ENCODE measurements at places on chromosomes 6 and 20.

DNA sequence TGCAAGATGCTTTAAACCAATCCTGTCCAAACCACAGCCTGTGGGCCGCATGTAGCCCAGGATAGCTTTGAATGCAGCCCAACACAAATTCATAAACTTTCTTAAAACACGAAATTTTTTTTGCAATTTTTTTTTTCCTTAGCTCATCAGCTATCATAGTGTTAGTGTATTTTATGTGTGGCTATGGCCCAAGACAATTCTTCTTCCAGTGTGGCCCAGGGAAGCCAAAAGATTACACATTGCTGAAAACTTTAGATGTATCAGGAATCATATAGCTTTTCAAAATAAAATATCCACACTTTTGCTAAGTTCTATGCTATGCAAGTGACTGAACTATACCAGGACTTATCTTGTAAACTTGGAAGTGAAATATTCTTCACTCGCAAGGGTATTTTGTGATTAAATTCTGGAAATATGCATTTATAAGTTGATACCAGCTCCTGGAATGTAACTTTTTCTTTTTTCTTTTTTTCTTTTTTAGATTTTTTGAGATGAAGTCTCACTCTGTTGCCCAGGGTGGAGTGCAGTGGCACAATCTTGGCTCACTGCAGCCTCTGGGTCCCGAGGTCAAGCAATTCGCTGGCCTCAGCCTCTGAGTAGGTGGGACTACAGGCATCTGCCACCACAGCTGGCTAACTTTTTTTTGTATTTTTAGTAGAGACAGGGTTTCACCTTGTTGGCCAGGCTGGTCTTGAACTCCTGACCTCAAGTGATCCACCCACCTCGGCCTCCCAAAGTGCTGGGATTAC lies 49.8 kb downstream of the MTHFD1L start:
- DNase-seq: no peak

DNA sequence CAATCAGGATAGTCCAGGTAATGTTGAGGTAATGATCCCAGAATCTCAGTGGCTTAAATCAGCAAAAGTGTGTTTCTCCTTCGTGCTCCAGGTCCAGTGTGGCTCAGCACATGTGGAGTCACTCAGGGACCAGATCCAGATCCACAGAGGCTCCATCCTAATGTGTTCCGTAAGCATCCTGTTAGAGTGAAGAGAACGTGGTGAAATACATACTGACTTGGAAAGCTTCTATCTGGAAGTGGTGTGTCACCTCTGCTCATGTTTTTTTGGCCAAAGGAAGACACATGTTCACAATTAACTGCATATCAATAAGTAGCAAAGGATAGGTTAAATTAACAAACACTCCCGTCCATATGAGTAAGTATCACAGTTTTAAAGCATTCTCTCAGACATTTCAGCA lies 26.8 kb upstream of the PREP start:
- no peak for DNase-seq

- peak; percentile 50 for DNase-seq
Observed at GRCh38 chr6:26327450-26328264, 37.3 kb upstream of the BTN3A2 start.

GRCh38 chr20:19692685-19693119 lies 65.4 kb upstream of the RIN2 start:
- no peak for DNase-seq

DNA sequence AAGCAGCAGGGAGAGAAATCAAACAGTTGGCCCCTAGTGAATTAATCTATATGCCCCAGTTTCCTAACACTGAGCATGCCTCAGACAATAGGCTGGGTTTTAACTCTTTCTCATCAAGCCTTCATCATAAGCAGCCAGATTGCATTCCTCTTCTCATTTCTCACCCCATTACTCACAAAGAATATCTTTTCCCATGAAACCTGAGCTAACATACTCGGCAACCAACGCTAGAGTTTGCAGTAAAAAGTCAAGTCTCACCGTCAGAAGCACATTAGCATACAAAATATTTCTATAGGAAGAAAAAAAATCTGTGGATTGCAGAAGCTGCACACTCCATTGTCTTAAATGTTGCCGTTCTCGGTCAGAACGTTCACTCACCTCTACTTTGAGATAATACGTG lies 429.9 kb upstream of the ARID1B start:
- no peak for DNase-seq

GRCh38 chr6:2102316-2102883 lies 143.0 kb downstream of the GMDS start:
- DNase-seq: no peak

GRCh38 chr6:31821301-31822035 lies 6.1 kb upstream of the HSPA1B start:
- peak; percentile 57 for DNase-seq

DNA sequence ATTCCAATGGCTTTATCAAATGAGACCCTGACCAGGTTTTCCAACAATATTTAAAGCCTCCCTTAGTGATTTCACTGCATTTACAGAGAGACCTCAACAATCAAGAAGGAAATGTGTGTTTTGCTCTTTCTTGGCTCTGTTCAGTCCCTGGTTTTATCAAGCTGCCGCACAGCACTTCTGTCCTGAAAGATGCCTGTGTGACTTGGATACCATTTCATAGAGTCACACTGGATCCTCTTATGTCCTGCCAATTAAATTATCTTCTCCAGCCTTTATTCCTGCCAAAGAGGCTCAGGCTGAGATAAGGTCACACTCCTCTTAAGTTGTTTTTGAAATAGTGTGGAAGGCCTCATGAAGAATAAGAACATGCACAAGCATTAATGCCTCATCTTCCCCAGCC lies 197.0 kb upstream of the RNF217 start:
- no peak for DNase-seq

- no peak for DNase-seq
Observed at GRCh38 chr6:11822346-11822745, 43.7 kb upstream of the ADTRP start.

DNA sequence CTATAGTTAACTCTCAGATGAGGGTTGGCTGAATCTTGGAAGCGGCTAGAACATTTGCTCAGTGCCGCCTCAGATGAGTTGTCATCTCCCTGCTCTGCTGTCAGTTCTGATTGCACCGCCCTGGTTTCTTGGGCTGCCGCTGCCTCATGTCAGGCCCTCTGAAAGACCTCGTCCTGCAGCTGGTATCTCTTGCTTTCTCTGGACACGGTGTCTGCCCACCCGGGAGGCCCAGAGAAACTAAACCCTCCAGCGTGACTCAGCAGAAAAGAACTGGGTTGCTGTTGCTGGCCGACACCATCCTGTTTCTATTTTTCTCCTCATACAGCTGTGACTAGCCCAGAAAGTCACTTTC lies 355.4 kb downstream of the CD83 start:
- DNase-seq: no peak

DNA sequence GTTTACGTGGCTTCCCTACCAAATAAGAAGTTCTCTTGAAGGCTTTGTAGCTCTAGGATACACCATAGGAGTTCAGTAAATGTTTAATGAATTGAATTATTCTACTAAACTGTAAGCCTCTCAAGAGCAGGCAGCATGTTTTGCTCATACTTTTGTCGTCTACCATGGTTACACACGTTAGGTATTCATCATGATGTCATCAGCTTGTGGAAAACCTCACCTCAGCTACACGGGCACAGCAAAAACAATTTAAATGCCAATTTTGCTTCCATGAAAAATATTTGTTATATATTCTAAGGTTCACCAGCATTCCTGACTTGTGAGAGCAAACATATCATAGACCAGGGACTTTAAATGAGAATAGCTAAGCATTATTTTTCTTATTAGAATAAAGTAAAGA lies 16.7 kb downstream of the NCOA5 start:
- no peak for DNase-seq

GRCh38 chr20:43571310-43571709 lies 12.5 kb downstream of the SGK2 start:
- no peak for DNase-seq

DNA sequence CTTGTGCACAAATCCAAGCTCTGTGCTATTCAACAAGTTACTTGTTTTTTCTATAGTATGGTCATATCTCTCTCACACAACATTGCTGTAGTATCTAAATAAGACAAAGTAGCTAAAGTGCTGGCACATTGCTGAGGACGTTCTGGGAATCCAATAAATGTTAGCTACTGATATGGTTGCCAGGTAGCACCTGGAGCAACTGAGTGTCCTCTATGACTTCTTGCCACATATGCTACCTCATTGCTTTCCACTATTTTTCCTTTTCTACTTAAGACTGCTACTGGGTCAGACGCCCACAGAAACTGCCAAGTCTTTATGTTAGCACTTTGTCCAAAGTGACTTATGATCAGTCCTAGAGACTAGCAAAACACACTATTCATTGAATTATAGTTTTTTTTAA lies 85.3 kb downstream of the SYCP2 start:
- DNase-seq: no peak

DNA sequence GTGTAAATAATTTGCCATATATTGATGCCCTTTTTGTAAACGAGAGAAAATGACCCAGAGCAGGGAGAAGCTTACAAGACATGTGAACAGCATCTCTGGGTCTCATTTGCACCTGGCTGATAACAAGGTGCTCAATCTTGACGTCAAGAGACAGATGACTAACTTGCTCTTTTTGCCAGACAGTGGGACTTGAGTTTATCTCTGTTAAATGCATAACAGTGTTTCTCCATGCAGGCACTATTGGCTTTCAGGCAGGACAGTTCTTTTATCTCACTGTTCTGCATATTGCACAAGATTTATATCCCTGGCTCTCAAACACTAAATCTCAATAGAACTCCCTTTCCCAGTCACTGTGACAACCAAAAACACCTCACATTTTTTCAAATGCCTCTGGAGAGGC lies 56.4 kb downstream of the RFX6 start:
- no peak for DNase-seq

- DNase-seq: no peak
Observed at GRCh38 chr6:123333000-123333756, 303.6 kb downstream of the TRDN start.

- no peak for DNase-seq
Observed at GRCh38 chr6:155120034-155120433, 124.9 kb downstream of the TIAM2 start.

- DNase-seq: no peak
Observed at GRCh38 chr6:86440608-86441007, 496.7 kb upstream of the HTR1E start.

GRCh38 chr20:17873410-17874270 lies 95.0 kb downstream of the SNX5 start:
- DNase-seq: no peak

All from activated CD4-positive, alpha-beta T cell treated with anti-CD3 and anti-CD28 coated beads for 4 hours (primary cell).